ENCODE measurements at places on chromosomes 1 and 21.

DNA sequence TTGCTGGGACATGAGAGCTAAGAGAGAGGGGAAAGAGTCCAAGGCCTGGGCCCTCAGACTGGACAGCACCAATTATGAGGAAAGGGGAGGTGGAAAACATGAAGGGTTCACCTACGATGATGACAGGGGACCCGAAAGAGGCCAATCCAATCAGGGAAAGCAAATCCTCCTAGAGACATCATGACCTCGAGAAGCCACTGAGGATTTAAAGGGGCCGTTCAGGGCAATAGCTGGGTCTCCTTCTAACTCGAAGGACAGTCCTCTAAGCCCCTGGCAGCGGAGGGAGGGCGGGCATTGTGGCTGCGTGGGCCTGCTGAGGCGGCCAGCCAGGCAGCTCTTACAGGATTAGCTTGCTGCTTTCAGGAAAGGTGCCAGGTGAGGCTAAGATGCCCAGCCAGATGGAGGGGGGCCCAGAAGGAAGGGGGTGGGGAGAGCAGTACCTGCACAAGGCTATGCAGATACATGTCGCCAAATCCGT is 7.4 kb downstream of the MEF2D start:
- no peak for DNase-seq

DNA sequence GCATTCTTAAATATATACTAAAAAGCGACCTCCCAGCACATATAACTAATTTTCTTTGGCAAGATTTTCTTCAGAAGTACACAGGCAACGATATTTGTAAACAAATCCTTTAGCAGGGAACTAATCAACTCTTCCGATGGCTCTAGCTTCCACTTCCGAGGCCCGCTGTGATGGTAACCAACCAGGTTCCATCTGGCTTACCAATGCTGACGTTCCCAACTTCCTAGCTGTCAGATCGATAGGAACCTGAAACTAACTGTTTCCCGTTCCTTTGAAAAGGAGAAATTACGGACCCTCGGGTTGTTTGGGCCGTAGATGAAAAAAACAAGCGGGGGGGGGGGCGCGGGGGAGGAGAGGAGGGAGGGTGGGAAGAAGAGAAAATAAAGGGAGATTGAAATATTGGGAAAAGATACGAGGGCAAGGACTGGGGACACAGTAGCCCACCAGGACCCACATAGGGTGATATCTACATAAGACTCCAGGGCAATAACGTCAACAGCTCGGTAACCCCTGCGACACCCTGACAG is 513 bp downstream of the GTF2B start:
- DNase-seq: peak; percentile 13

DNA sequence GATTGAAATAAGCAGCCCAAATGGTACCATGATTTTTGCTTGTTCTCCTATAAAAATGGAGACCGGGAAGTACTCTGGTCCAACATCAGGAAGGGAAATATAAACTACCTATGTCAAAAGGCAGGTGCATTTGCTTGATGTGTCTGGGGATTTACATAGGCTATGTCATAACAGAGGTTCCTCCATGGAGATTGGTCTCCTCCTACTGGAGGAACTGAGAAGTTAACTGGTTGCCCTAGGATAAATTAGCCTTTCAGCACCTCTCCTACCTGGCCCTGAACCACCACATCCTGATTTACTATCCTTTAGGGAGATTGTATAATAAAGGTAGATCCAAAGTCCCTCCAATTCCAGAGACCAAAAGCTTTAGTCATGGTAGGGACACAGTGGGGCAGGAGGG is 1109.3 kb upstream of the B3GALT2 start:
- peak; percentile 29 for DNase-seq

- no peak for DNase-seq
These were observed 843.8 kb downstream of the USP25 start for GRCh38 chr21:16573578-16573977.

DNA sequence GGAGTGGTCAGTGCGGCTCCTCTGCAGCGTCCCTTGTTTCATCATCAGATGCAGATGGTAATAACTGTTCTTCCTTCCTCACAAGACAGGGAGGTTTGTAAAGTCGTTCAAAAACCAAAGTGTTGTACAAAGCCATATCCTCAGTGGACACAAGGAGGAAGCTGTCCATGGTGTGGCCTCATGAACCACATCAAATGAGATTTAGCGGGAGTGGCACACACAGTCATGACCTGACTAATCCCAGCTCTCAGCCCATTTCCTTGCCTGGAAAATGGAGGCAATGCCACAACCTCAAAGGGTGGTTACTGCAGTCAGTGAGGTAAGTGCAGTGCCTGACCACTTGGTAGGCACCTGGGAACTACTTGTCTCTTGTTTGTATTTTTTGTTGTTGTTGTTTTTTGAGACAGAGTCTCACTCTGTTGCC is 13.4 kb downstream of the ENTREP3 start:
- no peak for DNase-seq

DNA sequence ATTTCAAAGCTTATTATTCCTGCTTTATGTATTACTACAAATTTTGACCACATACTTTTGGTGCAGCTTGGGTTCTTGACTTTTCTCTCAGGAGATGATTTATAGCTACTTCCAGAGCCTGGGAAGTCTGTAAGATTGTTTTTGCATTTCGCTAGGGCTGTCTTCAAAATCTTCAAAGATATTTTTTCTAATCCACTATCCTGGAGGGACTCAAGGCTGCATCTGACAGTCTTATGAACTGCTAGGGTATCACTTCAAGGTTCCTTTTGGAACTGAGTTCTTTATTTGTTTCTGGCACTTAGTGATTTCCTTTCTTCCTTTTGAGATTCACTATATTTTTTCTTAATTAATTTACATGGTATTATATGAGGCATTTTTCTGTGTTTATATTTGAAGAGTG is 90.0 kb upstream of the LYPLAL1 start:
- no peak for DNase-seq

- no peak for DNase-seq
These were observed 256.8 kb upstream of the C1orf105 start for GRCh38 chr1:172163498-172164215.

GRCh38 chr1:65068202-65069010 is 79.6 kb upstream of the AK4 start:
- no peak for DNase-seq

- no peak for DNase-seq
These were observed 1174.9 kb upstream of the ADGRL4 start for GRCh38 chr1:80181418-80181817.

GRCh38 chr1:16164213-16165072 is 8.6 kb upstream of the EPHA2 start:
- DNase-seq: peak; percentile 73

- DNase-seq: no peak
These were observed 1.8 kb downstream of the SHC1 start for GRCh38 chr1:154968731-154969130.

DNA sequence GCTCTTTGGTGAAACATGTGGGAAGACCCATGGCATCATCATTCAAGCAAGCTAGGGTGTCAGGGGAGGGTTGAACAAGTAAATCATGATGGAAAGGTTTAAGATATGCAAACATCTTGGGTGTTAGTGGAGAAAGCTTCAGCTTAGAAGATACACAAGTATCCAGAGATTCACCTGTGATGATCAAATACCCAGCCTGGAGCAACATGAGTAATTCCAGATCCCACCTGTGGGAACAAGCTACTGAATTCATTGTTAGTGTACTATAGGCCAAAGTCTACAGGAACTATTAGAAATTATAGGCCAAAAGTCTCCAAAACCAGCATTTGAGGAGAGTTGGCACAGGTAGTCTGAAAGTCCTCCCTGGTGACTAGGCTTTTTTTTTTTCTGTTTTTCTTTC is 499.9 kb downstream of the NUF2 start:
- no peak for DNase-seq

DNA sequence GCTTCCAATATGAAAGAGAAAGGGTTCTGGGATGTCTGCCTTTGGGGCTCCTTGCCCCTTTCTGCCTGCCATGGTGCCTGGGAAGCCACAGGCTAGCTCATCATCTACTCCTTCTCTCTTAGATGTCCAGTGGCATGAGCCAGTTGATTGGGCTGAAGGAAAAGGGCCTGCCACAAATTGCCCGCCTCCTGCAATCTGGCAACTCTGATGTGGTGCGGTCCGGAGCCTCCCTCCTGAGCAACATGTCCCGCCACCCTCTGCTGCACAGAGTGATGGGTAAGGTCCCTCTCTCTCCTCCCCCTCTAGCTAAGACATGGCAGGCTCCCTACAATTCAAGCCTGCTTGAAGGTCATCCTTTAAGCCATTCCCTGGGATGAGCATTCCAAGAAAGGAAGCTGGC is 41.0 kb downstream of the PKP1 start:
- DNase-seq: no peak

- DNase-seq: no peak
These were observed 29.8 kb downstream of the POU2F1 start for GRCh38 chr1:167250482-167250881.

DNA sequence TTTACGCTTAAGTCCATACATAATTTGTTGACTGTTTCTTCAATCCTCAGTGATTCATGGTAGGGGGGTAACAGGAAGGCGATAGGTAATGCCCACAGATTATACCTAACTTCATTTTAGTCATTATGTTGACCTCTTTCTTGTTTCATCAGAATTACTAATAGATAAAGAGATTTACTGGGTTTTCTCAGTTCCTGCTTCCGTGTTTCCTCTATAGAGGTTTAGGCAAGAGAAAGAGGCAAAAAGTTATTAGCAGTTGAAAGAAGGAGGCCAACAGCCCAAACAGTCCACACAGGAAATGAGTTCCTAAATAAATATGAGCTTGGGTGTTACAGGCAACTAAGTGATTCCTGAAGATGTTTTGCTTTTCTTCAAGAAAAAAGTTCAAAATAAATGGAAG is 17.9 kb upstream of the CLCA1 start:
- no peak for DNase-seq
